ENCODE measurements at places on chromosomes 2 and 18.
A peak's percentile ranks its signal among the peaks of the same experiment; 100 is the strongest.

GRCh38 chr2:9657731-9658130, 26.9 kb upstream of the YWHAQ start:
- DNase-seq = no peak

- DNase-seq = no peak
These were observed 181.9 kb downstream of the MREG start for GRCh38 chr2:215831296-215831913.

DNA sequence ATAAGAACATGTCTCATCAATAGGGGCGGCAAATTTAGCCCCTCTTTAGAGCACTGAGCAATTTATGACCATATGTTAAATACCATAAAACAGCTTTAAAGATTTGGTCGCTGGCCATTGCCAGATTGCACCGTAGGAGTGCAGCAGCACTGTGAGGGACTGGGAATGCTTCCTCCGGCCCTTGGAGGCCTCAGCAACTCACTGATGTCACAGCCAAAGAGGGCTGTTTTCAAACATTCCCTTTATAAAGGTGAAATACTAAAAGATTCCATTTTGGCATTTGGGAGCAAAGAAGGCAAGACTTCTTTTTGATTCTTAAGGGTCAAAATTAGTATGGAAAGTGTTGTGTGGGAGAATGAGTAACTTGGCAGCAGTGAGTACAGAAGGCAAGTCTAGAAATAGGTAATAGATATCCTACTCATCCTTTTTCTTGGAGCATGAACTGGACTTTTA, 63.7 kb downstream of the BABAM2 start:
- DNase-seq = no peak

GRCh38 chr2:195570329-195570728, 86.7 kb upstream of the SLC39A10 start:
- no peak for DNase-seq

DNA sequence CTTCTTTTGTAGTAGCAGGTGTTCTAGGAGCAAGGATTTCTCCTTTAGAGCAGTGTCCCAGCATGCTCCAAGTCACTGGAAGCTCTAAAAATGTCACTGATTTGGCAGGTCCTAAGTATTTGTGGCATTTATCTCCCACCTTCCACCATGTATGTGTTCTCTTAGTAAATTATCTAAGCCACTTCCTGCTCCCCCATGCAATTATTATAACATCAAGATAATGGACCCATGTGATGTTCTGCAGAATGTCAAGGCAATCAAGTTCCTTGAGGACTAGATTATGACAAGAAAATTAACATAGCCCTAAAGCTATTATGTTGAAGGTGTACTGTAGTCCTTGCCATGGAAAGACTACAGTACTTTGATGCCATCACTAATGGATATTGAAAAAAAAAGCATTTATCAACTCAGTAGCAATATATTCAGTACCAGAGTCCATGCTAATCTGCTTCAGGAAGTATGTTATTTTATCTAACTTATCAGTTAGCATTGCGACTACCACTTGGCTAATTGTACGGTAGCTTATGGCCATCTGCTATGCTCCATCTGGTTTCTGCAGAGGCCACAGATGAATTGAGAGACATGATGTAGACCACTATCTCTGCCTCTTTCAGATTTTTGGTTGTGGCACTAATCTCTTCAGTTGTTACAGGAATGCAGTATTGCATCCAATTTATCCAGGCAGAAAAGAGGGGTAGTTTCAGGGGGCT, 56.7 kb downstream of the GPR39 start:
- DNase-seq = no peak

DNA sequence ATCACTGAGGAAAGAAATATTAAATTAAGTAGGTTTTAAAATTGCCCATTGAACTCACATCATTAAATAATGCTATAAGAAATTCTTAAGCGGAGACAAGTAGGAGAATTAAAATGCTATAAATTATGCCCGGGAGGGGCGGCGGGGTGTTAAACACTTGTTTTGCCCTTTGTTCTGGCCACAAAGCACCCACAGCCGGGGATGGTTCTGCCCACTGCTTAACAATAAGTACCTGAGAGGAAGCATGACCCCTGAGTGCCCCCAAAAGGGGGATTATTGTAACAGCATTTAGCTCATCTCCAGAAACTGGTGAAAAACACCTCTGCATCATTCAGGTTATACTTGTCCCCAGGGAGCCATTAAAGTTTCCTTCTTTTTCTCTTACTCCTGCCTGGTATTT, 332.7 kb upstream of the POU3F3 start:
- DNase-seq = no peak

GRCh38 chr2:44949329-44950151, 8.0 kb downstream of the SIX3 start:
- DNase-seq = no peak

DNA sequence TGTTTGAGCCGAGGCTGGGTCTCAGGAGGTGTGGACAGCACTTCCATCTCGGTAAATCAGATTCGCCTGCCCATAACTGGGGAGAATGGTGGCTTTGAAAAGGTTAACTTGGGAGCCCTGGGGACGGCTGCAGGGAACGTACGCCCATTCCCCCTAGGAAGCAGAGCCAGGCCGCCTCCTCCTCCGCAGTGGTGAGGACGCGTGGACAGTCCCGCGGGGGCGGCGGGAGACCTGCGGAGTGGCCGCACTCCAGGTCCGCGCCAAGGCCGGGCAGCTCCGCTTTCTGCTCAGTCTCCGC, 845 bp upstream of the MYCN start:
- peak; percentile 75 for DNase-seq

DNA sequence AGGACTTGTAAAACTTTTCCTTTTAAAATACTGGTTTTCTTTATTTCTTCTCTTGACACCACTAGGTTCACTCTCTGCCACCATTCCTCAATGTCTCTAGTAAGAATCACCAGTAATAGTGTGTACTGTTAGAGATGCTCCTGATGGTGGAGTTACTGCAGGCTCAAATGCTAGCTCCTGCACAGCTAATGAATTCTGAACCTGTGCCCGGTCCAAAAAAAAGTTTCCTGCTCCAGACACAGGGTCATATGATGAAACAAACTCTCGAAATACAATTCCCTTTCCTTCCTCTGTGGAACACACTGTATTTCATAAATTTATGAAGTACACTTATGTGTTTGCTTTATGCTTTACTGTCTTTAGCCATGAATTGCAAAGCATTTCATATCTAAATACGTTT, 19.2 kb downstream of the PMS1 start:
- DNase-seq = no peak

GRCh38 chr2:227411990-227412350, 24.2 kb upstream of the SCYGR1 start:
- DNase-seq = no peak

DNA sequence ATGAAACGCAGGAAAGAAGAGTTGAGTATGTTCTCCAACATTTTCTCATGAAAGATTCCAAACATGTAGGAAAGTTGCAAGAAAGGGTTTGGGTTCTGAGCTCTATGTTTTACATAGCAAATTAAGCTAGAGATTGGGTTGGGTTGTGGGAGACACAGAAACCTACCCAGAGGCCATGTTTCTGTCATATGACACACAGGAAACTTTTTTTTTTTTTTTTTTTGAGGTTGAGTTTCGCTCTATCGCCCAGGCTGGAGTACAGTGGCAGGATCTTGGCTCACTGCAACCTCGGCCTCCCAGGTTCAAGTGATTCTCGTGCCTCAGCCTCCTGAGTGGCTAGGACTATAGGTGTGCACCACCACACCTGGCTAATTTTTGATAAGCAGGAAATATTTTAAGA, 57.6 kb downstream of the DOCK10 start:
- no peak for DNase-seq

GRCh38 chr2:74261204-74261864, 62.9 kb downstream of the MTHFD2 start:
- DNase-seq = no peak

DNA sequence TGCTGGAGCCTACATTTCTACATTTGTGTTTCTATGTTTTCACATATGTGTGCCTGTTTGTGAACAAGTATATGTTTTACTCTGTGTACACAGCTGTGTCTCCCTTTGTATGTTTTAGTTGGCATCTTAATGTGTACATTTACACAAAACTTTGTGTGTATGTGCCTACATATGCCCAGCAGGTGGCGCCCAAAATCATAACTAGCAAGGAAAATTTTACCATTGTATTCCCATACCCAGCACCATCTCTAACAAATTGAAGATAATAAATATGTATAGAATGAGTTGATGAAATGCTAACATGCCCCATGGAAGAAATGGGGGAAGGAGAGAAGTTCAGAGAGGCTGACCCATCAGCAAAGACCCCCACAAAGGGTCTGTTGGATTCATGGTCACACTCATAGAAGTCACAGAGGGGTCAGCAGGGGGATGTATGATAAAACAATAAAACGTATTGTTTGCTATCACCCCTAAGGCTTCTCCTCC, 48.1 kb downstream of the PKDCC start:
- DNase-seq = peak; percentile 59

DNA sequence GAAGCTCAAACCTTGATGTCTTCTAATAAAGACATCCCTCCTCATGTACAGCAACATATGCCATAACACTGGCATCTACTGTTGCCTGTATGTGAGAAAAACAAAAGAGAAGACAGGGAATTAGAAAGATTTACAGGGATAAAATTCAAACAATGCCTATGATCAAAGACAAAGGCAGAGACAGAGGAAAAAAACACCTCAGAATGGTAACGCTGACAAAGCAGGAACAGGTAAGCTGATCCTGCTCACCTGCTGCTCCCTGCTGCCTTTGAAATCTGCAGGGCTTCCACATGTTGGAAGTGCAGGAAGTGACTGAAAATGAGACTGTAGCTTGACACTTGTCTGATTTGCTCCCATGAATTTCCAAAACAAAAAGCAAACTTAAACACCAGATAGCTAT, 90.2 kb upstream of the DNAJC10 start:
- DNase-seq = peak; percentile 31

DNA sequence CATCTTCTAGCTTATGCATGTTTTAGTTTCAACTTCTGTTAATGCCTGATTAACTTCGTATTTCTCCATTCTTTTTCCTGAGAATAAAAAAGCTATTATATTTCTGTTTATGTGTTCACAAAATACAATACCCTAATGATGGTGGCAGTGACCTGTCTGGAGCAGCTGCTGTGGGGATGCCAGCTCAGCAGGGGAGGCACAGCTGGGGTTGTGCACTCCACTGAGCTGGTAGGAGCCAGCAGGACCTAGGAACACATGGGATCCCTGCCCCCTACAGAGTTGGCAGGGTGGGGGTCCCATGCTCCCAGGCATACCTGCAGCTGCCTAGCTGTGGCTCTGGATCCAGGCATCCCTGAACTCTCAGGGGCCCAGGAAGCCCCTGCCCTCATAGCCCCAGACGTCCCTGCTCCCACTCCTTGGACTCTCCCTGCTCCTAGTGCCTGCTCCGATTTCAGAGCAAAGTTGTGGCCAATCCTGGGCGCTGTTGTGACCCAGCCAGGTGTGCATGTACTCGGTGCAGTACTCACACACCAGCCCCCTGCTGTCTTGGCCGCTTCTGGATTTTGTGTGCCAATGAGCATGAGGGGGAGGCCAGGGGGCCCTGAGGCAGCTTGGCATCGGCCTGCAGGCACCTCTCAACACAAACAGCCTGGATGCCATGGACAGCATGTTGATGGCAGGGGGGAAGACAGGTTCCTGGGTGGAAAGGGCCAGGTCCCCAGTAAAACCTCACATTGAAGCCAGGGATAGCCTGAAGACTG, 546.0 kb downstream of the ZNF804A start:
- no peak for DNase-seq

GRCh38 chr2:191907091-191907490, 60.2 kb upstream of the CAVIN2 start:
- no peak for DNase-seq

DNA sequence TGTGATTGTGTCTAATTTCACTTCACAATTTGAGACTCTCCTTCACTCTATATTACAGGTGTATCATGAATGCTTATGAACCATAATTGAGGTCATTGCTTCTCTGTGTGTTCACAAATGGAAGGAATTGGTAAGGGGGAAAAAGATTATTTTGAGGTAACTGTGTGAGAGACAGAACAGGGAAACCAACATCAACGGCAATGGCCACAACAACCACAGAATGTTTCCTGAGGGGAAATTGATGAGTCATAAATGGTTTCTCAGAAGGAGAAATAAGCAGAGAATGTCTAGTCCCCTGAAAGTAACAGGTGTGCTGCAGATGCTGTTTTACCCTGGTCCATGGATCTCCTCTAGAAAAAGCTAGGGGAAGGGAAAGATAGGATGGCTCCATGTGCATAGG, 361.2 kb upstream of the GALNT5 start:
- no peak for DNase-seq

- no peak for DNase-seq
These were observed 78.0 kb downstream of the LIPG start for GRCh38 chr18:49639643-49640391.

DNA sequence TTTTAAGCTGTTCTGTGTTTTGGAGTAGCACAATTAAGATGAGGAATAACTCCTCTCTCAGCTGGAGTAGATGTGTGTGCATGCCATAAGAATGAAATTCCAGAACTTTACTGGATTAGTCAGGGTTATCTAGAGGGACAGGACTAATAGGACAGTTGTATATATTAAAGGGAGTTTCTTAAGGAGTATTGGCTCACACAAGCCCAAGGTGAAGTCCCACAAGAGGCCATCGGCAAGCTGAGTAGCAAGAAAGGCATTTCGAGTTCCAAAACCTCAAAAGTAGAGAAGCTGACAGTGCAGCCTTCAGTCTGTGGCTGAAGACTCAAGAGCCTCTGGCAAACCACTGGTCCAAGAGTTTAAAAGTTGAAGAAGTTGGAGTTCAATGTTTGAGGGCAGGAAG, 113.7 kb downstream of the RIT2 start:
- no peak for DNase-seq

GRCh38 chr2:13607139-13607538, 890.4 kb downstream of the TRIB2 start:
- DNase-seq = no peak

DNA sequence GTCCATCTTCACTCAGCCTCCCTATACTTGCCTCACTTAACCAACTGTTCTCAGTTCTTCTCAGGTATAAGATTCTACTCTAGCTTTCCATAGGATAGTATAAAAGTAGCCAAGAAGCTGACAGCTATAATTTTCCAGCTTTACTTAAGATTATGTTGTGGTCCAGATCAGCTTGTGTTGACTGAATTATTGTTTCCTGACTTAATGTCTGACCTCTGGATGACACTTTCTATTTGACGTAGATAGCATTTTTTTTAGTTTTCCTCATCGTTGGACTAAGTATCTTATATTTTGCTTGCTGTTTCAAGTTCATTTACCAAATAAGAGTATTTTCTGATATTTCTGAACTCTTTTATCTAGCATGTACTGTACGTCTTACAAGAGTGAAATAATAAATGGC, 1272.5 kb upstream of the CDH2 start:
- no peak for DNase-seq

- no peak for DNase-seq
These were observed 92.3 kb downstream of the KCNH7 start for GRCh38 chr2:162746310-162746709.

- DNase-seq = no peak
These were observed 181.0 kb downstream of the DYM start for GRCh38 chr18:49279487-49279886.

DNA sequence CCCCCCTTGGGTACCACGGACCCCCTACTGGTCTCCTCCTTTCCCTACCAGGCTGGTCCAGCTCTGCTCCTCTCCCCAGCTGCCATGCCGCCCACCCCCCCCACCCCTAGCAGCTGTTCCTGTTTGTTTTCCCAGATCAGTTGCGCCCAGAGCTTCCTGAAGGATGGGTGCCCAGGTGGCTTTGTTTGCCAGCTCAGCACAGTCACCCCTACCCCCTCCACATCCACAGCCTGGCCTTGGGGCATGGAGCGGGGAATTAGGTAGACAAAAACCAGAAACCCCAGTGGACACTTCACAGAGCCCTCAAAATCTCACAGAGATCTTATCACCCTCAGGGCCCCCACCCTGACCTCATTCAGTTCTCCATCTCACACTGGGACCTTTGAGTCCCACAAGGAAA, 3.7 kb upstream of the CRYBA2 start:
- no peak for DNase-seq

All from NCI-H187 (cell line).